Kidney (tissue), 22 donors: ENCODE measurements at places on chromosomes 6 and 20. TPM values are rescaled to one million over a fixed set of nuclear protein-coding genes. Genes with fewer than 3 reads are reported as not detected.

Gene HLA-A
- 695 TPM for total RNA-seq

Gene PTPN1
- total RNA-seq: 80.4 TPM

Gene APOM
- total RNA-seq: 4.6 TPM

DNA sequence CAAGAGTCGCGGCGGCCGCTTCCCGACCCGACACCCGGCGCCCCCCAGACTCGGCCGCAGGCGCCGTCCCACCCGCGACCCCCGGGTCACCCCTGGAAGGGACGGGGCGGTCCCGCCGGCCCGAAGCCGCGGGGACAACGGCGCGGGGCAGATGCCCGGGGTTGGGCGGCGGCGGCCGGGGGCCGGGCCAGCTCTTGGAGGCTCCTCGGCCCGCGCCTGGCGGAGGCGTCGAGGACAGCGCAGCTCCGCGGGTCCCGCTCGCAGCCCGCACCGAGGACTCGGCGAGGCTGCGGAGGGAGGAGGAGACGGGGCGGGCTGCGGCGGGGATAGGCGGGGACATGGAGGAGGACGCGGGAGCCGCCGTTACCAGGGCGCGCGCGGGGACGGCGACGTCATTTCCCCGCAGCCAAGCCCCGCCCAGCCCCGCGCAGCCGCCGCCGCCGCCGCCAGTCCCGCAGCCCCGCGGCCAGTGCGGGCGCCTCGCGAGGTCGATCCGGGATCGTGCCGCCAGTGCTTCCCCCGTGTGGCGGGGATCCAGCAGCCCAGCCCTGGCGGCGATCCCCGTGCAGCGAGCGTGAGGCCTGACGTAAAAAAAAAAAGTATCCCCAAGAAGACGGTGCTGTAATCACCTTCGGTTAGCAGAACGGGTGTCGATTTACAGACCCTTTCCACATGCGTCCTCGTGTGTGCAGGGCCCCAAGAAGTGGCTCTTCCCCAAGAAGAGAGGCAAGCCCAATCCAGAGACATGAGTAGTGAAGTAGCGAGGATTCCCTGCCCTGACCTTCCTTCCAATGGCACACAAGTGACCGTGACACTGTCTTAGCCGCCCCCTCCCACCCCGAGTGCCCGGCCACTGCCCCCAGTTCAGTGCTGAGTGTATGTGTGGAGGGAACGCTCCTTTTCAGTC is at the start of gene FAM184A:
Gene FAM184A (minus strand): TSS at position 289 of the 907 bp plus-strand sequence. CDS start 365 bp downstream, outside the sequence.
- DNase-seq: peak; percentile 76

DNA sequence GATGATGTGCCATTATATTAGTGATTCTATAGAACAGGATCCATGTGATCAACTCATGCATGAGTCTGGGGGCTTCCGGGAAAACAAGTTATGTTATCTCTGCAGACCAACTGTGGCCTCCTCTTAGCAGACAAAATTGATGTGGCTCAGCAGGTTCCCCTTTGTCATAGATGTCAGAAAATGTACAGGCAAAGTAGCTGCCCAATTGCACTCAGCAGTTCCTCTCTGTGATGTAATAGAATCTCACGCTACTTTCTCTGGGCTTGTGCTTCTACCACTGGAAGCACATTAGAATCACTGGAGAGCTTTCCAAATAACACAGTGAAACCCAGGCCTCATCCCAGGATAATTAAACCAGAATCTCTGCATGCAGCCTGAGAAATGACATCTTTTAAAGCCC is 253.1 kb downstream of the SLC24A3 start:
- DNase-seq: no peak

- no peak for DNase-seq
These were observed 20.0 kb upstream of the PLAGL1 start for GRCh38 chr6:144027932-144028587.

DNA sequence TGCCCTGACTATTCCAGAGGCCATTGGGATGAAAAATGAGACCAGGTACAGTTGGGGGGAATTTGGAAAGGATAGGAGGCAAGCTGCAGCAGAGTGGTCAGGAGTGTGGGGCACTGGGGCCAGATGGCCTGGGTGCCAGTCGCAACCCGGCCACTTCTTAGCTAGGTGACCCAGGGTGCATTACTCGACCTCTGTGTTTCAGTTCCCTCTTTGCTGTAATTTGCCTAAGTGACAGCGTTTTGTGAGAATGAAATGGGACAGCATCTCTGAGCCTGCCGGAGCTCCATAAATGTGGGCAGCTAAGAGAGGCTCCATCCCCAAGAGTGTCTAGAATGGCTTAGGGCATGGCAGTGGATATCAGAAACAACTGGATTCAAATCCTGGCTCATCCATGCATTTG is 13.9 kb downstream of the LRFN2 start:
- no peak for DNase-seq

DNA sequence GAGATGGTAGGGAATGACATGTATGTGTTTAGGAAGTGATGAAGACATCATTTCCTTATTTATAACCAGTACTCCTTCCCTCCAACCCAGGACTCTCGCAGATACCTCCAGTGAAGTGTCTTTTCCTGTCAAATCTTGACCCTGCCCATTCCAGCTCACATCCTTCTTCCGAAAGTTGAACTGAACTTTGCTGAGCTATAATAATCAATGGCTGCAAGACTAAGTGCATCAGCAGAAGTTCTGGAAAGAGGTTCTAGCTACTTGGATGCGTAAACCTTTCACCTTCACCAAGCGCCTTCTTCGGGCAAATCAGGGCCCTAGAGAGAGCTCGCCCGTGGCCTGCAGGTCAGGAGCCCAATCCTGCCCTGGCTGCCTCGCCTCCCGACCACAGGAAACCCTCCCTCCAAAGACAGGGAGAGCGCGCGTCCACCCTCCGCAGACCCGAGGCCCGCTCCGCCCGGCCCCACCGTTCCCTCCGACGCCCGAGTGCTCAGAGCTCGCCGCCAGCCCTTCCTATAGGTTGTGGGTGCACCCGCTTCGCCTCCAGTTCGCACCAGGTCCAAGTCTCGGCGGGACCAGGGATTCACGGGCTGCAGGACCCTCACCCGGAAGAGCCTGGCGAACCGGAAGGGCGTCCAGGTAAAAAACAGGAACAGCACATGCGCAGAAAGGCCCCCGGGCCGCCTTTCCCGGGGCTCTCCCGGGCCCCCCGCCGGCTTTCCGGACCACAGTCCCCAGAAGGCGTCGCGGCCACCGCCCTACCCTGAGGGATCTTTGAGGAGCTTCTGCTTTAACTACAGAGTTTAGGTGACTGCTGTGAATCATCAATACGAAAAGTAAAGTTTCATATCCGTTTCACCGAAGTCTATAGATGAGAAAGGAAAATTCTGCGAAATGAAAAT is at the start of gene ZNF334:
Gene ZNF334 (minus strand): TSS at position 617 of the 902 bp plus-strand sequence. CDS start 1,457 bp downstream, outside the sequence.
- DNase-seq: peak; percentile 90

DNA sequence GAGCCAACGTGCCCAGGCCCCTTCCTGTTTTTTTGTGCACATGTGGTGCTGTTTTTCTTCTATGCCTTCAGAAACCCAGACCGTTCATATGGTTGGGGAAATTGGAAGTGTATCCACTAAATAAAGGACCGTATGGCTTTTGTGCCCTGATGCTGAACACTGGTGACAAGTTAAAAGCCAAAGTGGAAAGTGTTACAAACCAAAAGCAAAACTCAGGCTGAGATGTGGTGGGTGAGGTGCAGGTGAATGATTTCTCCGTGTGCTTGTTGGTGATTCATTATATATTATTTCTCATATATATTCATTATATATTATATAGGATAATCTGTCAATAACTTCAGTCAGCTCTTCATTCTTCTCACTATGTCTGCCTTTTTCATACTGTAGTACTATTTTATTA is 148.6 kb downstream of the SOBP start:
- no peak for DNase-seq
